Kidney (tissue), 22 donors: ENCODE measurements at places on chromosomes 3 and 15. TPM values are rescaled to one million over a fixed set of nuclear protein-coding genes. Genes with fewer than 3 reads are reported as not detected.
A peak's percentile ranks its signal among the peaks of the same experiment; 100 is the strongest.

Gene LXN
- total RNA-seq: 20.6 TPM

DNA sequence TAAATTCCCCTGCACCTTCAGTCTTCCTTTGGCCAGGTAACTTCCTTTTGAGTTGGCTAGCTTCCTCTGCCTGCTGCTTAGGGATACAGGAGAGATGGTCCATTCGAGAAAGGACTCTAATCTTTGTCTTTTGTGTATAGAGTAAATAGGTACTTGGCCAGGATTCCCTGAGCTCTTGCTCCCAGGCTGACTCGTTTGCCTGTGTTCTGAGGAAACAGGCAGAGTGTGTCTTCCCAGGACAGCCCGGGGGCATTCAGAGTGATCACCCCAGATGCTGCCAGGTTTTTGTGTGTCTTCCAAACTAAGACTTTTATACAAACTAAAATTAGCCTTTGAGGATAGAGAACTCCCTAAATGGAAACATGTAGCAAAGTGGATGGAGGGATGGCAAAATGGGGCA lies 39.5 kb downstream of the TMEM108 start:
- no peak for DNase-seq

GRCh38 chr3:158976966-158977365 lies 175.1 kb downstream of the MFSD1 start:
- DNase-seq: no peak

GRCh38 chr3:159839561-159840379 lies 148.9 kb upstream of the IL12A start:
- DNase-seq: peak; percentile 88

DNA sequence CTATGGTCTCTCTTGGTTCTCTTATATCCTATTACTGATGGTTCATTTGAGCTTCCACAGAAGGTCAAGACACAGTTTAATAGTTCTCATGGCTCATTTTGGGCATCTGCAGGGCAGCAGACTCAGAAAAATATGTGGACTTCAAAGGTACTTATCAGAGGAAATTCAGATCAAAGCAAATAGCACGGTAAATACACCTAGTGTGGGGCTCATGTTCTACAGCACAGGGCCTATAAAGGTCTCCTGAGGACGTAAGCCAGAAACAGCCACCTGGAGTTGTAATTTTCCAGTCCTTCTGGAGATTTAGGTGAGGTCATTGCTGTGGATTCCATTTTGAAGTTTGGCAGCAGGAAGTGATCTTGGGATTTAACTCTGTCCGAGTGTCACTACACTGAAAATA lies 134.5 kb upstream of the SGO1 start:
- no peak for DNase-seq

DNA sequence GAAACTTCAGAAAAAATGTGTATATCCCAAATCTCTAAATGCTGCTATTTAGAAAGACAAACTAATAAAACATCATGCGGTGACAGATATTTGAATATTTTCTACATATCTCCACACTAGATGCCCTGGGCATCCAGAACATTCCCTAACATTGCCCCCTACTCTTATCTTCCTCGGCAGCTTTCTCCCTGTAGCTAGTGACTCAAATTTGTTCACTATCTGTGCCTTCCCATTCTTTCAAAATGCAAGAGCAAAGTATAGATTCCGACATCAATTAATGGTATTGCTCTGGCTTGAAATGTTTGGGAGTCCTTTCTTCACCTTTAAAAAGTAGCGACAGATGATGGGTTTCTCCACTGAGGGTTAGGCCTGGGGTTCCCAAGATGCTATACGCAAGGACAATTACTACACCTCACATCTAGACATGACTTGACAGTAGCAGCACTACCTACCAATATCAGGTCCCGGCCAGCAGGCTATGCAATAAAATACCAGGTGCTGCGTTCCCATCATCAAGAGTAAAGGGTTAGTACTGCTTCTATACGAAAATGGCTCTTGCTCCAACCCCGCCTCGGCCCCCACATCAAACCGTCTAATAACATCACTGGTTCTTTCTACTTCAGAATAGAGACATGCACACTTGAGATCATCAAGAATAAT lies 631 bp downstream of the UBR1 start:
- DNase-seq: no peak

DNA sequence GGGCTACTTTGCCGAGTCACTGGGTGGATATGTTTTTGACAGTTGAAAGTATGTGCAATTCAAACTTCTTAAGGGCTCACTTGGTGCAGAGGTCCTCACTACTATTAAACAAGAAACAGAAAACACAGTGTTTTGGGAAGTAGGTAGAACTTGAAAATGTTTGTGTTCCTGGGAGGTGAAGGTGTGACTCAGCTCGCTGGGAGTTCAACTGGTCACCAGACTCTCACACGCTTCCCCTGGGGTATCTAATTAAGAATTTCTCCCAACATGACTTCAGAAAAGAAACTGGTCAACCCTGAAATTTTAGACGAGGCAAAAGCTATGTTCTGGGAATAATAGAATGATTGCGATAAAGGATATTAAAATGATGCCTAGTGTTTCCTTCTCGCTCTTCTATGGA lies 1039.8 kb upstream of the SEMA6D start:
- DNase-seq: no peak

GRCh38 chr15:33735637-33736247 lies 232.6 kb upstream of the CHRM5 start:
- DNase-seq: no peak

DNA sequence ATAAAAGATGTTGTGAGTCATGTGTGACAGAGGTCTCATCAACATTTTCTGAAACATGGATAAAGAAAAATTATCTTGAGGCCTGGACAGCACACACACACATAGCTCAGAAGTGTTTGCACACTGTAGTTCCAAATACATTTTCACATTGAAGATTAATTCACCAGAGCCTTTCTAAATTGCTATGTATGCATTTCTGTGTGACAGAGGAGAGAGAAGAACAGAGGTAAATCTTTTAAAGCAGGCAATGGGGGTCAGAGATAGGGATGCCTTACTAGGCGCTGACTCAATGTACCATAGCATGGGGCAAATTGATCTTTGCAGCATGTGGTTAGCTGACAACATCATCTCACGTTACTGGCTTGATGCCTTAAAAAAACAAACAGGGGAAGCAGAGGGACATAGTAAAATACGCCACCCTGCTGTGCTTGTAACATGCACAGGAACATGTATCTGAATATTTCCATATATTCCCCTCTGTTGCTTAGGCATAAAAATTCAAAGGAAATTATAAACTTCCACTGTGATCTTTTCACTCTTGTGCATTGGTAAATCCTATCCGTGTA lies 7.7 kb downstream of the POU1F1 start:
- no peak for DNase-seq

- DNase-seq: no peak
Measured at GRCh38 chr15:90558171-90558573, 28.4 kb downstream of the CRTC3 start.

Gene TYRO3
- total RNA-seq: 2.5 TPM
